Activated CD4-positive, alpha-beta T cell treated with anti-CD3 and anti-CD28 coated beads for 4 hours (primary cell): ENCODE measurements at places on chromosomes 2 and 18.

DNA sequence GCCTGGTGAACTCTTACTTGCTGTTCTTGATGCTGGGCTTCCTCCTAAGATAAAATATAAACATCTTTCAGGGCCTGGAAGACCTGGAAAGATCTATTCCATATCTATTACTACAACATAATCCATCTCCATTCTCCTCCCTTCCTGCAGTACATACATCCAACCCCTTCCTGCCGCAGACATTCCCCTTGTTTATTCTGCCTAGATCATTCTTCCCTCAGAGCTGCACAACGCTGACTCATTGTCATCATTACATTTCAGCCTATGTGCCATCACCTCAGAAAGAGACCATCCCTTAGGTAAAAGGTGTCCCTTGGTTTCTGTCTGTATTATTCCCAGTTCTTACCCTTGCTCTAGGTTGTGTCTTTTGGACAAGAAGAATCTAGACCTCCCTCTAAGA is 2.5 kb upstream of the CDH7 start:
- DNase-seq: no peak

DNA sequence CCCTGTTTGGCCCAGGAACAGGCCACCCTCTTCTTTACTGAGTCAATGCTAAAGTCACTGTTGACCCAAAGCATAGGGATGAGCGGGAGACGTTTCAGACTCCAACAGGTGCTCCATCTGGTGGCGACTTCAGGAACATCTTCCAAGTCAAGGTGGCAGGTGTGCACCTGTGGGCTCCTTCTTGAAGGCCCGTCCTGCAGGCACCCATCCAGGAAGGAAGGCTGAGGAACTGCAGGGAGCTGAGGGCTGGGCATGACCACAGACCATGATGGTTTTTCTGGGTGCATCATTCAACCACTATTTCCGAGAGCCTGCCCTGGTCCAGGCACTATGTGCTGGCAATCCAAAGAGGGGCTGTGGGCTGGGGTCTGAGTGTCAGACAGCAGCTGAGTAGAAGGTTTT is 142.8 kb downstream of the NDUFA10 start:
- DNase-seq: peak; percentile 62

GRCh38 chr2:175103191-175103590 is 64.8 kb downstream of the ATF2 start:
- no peak for DNase-seq

GRCh38 chr2:240604939-240605716 is 18.6 kb downstream of the CAPN10 start:
- no peak for DNase-seq

DNA sequence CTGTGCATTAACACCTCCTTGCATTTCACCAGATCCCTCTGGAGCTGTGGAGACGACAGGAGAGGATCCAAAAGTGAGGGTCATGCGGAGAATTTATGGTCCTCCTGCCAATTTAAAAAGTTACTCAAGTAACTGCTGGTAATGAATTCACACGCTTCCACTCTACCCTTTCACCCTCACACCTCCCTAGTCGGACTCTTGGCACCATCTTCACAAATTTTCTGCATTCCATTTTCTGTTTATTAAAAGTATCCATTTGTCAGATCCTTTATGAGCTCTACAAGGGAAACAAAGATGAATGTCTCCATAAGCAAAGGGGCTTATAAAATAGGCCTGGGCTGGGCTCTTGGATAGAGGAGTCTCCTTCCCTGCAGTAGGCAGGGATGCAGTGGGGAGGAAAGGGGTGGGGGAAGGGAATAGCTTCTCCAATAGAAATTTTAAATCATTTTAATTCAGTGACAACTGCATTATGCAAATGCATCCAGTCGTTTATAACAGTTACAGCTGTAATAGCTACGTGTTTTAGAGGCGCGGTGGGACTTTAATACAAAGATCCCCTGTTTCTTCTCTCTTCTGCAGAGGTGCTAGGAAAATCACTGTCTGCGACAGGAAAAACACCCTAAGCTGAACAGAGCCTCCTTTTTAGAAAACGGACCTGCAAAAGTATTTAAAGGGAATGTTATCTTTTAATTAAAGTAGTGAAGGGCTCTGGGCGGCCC is 132.2 kb downstream of the EPHA4 start:
- no peak for DNase-seq

DNA sequence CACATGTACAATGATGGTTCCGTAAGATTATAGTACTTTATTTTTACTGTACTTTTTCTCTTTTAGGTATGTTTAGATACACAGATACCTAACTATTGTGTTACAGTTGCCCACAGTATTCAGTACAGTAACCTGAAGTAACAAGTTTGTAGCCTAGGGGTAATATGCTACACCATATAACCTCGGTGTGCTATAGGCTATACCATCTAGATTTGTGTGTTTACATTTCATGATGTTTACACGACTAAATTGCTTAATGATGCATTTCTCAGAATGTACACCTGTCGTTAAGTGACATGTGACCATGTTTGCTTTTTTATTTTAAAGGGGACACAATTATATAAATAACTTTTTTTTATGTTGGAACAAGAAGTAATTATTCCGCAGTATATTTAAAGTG is 34.5 kb downstream of the PIK3C3 start:
- no peak for DNase-seq

- no peak for DNase-seq
These were observed 167.9 kb downstream of the NCKAP5 start for GRCh38 chr2:133400411-133400810.

DNA sequence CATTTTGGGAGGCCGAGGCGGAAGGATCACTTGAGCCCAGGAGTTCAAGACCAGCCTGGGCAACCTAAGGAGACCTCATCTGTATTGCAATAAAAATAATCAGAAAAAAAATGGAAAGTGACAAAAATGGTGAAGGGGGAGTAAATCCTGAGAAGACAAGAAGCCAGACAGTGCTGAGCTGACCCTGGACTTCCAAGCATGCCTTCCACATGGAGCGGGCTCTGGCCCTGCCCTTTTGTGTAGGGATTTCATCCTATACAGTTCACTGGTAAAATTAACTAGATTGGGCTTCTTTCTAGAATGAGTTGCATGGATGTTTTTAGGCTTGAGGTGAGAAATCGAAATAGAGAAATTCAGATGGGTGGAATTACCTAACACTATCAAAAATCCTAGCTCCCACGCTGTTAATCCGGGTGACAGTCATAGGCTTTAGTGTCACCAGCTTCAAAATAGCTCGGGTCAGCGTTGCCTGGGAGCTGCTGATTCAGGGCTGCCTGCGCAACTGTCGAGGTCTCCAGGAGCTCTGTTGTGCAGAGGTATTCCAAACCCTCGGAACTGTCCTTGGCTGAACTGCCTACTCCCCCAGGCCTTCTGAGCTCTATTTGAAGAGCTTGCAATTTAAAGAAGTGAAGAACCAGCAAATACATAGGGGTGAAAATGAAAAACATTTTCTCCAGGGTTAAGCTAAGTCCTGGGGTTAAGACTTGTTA is 21.5 kb upstream of the ZNF532 start:
- no peak for DNase-seq

- no peak for DNase-seq
These were observed 40.0 kb downstream of the SH3BP4 start for GRCh38 chr2:234991793-234992192.

DNA sequence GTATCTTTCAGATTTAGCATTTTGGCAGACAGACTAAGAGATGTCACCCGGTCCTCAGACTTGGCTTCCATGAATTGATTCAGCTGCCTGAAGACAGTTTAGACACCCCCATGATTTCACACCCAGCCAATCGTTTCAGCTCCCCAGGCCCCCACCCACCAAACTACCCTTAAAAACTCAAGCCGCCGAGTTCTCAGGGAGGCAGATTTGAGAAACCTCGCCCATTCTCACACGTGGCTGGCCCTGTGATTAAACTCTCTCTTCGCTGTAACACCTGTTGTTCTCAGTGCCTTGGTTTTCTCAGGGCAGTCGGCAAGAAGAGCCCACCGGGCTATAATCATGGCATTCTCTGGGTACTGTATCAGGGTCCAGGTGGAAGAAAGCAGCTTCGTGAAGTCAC is 35.2 kb downstream of the UXS1 start:
- peak; percentile 53 for DNase-seq

- no peak for DNase-seq
These were observed 23.8 kb upstream of the BAZ2B start for GRCh38 chr2:159640176-159640575.

DNA sequence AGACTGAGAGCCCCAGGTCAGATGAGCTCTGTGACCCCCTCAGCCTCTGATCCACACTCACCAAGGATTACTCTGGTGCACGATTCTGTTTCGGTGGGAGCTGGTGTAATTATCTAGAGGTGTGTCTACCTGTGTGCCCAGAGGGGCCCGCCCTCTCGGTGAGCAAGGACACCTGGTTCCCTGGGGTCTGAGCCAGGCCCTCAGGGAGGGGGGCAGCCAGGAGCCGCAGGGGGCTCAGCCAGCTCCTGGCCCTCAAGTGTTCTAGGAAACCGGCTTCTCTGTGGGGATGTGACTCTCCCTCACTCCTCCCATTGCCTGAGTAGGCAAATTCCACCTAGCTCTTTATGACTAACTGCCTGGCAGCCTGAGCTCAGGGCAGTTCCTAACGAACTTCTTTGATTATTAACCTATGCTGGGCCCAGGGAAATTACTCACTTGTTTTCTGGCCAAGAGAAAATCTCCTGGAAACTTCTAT is 17.4 kb downstream of the AGAP1 start:
- DNase-seq: no peak

DNA sequence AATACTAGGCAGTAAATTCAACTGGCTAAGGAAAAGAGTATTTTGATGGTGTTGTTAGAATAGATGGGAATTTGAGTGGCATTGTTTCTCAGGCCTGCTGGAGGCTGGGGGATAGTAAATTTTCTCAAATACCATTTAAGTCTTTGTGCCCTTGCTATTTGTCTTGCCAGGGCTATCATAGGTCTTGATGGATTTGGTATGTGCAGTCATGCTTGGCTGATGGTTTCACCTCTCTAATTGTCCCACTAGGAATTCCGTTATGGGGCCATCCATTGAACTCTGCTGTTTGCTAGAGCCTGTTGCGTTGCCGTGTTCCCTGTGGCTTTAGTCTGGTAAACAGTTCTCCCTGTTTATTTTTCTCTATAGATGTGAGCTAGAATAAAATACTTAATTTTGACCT is 438.1 kb upstream of the FAM98A start:
- no peak for DNase-seq

GRCh38 chr2:42693013-42693615 is 70.8 kb downstream of the OXER1 start:
- no peak for DNase-seq

DNA sequence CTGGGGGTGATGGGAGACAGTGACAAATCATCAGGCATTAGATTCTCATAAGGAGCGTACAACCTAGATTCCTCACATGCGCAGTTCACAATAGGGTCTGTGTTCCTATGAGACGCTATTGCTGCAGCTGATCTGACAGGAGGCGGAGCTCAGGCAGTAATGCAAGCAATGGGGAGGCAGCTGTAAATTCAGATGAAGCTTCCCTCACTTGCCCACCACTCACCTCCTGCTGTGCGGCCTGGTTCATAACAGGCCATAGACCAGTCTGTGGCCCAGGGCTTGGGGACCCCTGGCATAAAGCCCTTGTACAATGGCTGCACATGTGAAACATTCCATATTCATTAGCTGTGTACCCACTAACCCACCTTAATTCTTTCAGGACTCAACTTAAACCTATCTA is 18.0 kb downstream of the NMUR1 start:
- no peak for DNase-seq

- DNase-seq: no peak
These were observed 15.1 kb upstream of the MBD2 start for GRCh38 chr18:54239601-54240000.

- DNase-seq: no peak
These were observed 755 bp downstream of the EIF4E2 start for GRCh38 chr2:232551250-232551638.

DNA sequence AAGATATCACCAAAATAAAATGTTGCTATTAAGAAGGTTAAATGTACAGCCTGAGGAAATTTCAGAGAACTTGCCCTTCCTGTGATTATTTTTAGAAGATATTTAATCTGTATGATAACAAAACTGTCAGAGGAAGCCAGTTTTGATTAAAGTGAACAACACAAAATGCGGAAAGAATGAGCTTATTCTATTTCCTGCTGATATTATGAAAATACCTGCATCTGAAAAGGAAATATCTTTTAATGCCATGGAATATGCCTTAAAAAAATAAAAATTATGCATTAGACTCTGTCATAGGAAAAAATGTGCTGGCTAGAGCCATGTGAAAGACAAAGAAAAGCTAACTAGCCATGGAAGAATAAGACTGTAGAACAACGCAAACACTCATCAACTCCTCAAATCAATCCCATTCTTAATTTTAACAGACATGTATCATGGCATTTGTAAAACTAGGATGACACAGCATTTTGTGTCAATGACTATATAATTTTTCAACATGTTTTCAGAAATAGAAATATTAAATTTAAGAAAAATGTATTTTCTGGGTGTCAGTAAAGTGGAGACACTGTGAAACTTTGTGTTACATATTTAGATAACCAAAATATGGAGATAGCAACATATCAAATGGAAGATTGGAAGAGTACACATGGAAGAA is 1768.2 kb downstream of the SUCLG1 start:
- no peak for DNase-seq

DNA sequence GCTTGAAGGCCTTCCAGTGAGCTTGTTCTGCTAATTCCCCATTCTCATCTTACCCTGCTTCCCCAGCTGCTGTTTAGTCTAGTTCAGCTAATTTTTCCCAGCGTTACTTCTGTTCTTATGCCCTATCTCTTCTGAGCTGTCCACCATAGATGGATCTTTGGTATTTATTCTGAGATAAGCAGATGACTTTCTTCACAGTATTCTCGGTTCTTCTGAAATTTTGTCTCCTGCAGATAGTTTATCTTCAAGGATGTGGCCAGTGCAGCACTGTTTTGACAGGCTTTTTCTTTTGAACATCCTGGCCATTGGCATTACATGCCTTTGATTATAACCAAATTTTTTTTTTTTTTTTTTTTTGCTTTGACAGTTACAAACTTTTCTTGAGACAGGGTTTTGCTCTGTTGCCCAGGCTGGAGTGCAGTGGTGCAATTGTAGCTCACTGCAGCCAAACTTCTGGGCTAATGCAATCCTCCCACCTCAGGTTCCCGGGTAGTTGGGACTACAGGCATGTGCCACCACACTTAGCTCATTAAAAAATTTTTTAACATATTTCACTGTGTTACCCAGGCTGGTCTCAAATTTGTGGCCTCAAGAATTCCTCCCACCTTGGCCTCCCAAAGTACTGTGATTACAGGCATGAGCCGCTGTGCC is 134.2 kb downstream of the WDSUB1 start:
- DNase-seq: no peak

- no peak for DNase-seq
These were observed 587 bp downstream of the MEIS1 start for GRCh38 chr2:66435549-66435875.

GRCh38 chr2:197378086-197378485 is 56.7 kb downstream of the SF3B1 start:
- DNase-seq: no peak

GRCh38 chr2:88053934-88054781 is 1.4 kb downstream of the KRCC1 start:
- DNase-seq: no peak
